Stimulated activated CD4-positive, alpha-beta T cell treated with anti-CD3 and anti-CD28 coated beads, TNF-alpha, amount 100 ng/mL, for 1 hour (primary cell): ENCODE measurements at places on chromosomes 7 and 10.

- no peak for DNase-seq
These were observed 23.5 kb downstream of the WNT16 start for GRCh38 chr7:121352323-121352722.

GRCh38 chr7:136023134-136023869 is 46.1 kb upstream of the MTPN start:
- no peak for DNase-seq

GRCh38 chr10:87863053-87863943 is at the start of the genes KLLN and PTEN:
Gene KLLN, minus strand, starts transcription at chr10:87863533. Its CDS starts 1,046 bp downstream, at chr10:87862487.
Gene PTEN, plus strand, starts transcription at chr10:87863625. Its CDS starts 845 bp downstream, at chr10:87864470.
- DNase-seq, result peak; percentile 68

- DNase-seq, result no peak
These were observed 780.0 kb downstream of the SORCS1 start for GRCh38 chr10:106384496-106384895.

DNA sequence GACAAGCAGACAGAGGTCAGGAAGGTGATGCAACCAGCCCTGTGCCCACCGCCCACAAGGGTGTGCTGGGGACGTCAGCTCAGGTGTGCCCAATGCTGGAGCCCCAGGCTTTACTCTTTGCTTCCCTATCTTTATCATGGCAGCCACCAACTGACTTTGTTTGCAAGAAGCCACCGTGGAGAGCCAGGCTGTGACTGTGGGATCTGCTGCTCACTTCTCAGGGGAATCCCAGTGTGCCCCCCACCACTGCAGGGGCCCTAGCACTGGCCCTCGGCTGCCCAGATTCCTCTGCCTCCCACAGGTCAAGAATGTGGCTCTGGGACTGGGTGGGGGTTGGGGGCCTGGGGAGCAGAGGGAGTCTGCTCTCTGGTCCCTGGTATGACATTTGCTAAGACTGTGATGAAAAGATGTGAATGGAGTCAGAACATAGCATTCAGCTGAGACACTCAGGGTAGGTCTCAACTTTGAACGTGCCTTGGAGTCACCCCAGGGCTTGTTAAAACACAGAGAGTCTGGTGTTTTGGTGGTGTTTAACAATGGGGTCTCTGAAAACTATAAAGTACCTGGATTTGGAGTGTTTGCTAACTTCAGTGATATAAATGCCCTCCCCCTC is 47.3 kb downstream of the ARHGAP22 start:
- no peak for DNase-seq

DNA sequence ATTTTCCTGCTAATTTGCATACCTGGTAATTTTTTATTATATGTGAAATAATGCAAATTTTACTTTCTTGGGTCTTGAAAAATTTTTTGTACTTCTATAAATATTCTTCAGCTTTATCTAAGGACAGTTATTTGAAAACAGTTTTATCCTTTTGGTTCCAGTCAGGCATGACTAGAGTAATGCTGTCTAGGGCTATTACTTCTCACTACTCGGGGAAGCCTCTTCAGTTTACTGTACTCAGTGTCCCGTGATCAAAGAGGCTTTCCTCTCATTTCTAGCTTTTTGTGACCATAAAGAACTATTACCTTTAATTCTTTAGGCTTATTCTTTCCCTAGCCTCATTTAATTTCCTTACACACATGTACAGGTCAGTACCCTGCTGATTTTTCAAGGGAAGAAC is 153.8 kb upstream of the HDAC9 start:
- DNase-seq, result no peak

DNA sequence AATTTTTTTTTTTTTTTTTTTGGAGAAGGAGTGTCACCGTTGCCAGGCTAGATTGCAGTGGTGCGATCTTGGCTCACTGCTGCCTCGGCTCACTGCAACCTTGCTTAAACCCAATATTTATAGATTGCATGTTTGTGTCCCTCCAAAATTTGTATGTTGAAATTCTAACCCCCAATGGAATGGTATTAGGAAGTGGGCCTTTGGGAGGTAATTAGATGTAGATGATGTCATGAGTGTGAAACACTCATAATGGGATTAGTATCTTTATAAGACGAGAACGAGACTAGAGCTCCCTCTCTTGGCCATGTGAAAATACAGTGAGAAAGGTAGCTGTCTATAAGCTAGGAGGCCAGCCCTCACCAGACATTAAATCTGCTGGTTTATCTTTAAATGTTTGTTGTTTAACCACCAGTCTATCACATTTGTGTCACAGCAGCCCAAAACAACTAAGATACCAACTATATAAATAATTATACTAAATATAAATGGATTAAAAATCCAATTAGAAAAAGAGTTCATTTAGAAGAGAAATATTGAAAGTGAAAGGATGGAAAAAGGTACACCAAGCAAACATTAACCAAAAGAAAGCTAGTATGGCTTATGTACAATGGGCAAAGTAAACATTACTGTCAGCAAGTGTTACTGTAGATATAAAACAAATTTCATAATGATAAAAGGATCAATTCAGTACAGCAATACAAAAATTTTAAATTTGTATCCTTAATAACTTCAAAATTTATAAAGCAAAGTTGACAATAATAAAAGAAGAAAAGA is 9.3 kb downstream of the TCAF1 start:
- no peak for DNase-seq

DNA sequence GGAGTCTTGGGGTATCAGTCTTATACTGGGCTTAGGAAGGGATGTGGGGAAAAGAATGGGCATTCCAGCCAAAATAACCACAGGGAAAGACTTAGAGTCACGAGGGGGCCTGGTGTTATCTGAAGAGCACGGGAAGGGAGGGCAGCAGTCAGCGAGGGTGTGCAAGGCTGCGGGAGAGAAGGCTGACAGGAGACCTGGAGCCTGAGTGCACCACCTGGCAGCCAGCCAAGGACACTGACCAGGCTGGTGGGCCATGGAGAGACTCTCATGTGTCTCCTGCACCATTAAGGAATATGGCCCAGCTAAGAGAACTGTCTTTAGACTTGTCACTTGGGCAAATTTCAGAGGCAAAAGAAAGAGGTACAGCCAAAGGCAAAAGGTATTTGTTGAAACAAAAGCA is 69.6 kb downstream of the PKD1L1 start:
- DNase-seq, result no peak

GRCh38 chr10:76624470-76624869 is 1013.1 kb downstream of the KCNMA1 start:
- DNase-seq, result no peak

DNA sequence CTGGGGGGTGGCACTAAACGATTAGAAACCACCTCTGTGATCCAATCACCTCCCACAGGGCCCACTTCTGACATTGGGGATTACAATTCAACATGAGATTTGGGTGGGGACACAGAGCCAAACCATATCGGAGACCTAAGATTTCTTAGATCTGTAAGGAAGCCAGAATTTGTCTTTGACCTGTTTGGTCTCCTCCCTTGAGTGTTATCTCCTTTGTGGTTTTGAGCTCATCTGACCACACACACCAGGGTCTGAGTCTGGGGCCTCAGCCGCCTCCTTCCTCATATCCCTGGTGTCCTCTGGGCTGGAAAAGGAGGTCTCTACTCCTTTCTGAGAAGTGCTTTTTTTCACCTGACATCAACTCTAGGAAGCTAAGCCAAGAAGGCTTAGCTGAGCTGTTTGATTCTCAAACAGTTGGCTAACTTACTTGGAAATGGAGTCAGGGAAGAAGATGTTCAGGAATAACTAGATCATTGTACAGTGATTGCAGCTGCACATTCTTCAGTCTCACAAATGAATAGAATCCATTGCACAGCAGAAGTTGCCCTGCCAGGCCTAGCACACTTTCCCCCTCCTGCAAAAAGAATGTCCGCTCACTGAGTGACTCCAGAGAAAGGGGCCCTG is 167.4 kb downstream of the ARHGAP21 start:
- DNase-seq, result no peak

- DNase-seq, result no peak
These were observed 58.3 kb downstream of the VCL start for GRCh38 chr10:74056050-74056818.

DNA sequence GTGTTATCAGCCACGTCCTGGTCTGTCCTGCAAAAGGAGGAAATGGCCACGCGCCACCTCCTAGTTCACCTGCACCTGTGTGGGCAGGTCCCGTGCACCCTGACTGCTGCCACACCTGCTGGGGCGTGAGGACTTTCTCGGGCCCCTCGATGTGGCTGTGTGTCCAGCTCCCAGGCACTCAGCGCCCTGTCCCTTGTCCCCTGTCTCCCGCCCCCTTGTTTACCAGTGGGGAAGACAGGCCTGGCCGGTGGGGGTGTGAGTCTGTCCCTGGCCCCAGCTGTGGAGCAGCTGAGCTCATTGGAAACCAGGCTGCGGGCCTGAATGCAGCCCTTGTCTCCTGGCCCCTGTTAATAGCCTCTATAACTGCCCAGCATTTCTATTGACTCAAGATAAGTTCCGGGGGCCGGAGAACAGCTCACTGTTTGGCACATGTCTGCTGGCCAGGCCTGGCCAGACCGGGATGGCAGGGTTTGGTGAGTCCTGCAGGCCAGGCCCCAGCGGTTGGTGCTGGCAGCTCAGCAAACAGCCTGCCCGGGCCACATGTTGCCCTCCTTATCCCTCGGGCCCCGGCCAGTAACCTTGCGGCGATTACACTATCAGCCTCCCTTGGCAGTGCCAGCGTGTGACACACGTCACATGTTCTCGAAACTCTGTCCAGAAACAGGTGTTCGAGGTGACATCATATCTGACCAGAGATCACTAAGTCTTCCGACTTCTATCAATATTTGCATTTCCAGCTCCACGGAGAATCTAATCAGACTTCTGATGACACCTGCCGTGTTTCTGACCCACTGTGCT is 52.1 kb downstream of the FOXL3 start:
- no peak for DNase-seq

GRCh38 chr10:106216085-106216484 is 948.4 kb downstream of the SORCS1 start:
- no peak for DNase-seq

DNA sequence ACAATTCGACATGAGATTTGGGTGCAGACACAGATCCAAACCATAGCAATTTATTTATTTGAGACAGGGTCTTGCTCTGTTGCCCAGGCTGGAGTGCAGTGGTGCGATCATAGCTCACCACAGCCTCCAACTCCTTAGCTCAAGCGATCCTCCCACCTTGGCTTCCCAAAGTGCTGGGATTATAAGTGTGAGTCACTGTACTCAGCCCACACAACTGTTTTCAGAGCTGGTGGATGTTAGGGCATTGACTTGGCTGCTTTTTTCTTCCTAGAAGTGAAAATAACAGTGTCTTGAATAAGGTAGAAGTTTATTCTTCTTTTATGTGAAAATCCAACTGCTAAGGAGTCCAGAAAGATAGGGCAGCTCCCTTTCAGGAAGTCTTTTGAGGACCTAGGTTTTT is 132.1 kb downstream of the CCDC3 start:
- DNase-seq, result no peak

- no peak for DNase-seq
These were observed 28.5 kb downstream of the GSDME start for GRCh38 chr7:24728503-24729364.

- DNase-seq, result no peak
These were observed 43.9 kb downstream of the DKK1 start for GRCh38 chr10:52357971-52358370.

- no peak for DNase-seq
These were observed 5.4 kb upstream of the CEP41 start for GRCh38 chr7:130446259-130446658.

DNA sequence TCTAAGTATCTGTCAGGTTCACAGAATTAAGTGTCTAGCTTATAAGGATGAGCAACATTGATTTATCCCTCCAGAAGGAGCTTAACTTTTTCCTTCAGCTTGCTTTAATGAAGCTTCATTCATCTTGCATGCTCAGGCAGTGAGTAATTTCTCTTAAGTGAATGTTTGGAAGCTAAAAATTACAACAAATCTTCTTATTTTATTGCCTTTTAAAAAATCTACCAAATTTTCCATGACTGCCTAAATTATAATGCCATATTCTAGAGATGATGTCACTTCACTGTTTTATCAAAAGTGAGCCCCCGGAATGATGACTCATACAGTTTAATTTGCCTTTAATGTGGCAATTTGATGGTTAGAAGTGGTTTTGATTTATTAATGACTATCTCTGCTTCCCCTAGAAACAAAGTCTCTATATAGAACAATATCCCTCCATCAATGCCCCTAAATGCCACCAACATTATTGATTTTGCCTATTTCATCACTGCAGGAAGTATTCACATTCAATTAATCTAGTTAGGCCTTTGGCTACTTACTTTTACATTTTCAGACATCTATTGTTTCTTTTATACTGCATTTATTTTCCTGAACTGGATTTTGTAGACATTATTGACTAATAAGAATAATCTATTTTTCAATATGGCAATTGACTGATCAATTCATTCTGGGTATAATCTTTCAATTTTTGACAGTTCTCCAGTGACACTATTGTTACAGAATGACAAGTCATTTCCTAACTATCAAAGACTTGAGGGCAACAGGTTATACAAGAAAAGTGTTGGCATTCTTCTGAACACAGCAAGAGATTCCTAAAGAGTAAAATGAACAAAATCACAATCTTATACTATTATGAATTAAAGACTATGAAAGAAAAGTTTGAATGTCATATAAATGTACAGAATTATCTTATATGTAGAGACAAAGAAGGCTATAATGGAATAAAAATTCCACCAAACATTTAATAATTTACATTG is 139.3 kb upstream of the ODAD2 start:
- no peak for DNase-seq

- DNase-seq, result no peak
These were observed 100.1 kb upstream of the PTN start for GRCh38 chr7:137443616-137444015.
